ENCODE measurements at places on chromosomes 7 and 10.

- no peak for DNase-seq
Observed at GRCh38 chr10:35335133-35336083, 901 bp upstream of the CCNY start.

- peak; percentile 18 for DNase-seq
Observed at GRCh38 chr10:79449181-79450146, 4.0 kb upstream of the ZCCHC24 start.

DNA sequence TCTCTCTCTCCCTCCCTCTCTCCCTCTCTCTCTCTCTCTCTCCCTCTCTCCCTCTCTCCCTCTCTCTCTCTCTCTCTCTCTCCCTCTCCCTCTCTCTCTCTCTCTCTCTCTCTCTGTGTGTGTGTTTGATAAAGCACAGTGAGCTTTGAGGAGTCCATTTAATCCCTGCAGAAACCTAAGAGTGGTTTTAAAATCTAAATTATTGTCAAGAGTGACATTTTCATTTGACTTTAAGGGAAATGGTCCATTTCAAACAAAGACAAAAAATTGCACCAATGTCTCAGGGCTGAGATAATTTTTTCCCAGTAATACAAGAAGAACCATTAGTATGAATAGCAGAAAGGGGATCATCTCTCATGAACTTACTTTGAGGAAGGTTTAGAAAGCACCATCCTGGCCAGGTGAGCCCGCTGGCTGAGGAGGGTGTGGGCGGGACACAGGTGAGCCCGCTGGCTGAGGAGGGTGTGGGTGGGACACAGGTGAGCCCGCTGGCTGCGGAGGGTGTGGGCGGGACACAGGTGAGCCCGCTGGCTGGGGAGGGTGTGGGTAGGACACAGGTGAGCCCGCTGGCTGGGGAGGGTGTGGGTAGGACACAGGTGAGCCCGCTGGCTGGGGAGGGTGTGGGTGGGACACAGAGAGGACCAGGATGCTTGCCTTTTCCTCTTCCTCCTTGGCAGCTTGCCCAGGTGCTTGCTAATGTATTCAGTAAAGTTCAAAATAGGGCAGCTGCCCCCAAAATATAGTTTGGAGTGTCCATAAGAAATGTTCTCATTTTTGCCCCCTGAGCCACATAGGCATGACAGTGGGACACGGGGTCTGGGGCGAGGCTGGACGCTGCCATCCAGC lies 125.0 kb downstream of the DNAJB6 start:
- DNase-seq: peak; percentile 37

- DNase-seq: no peak
Observed at GRCh38 chr7:132397070-132397469, 179.2 kb downstream of the PLXNA4 start.

DNA sequence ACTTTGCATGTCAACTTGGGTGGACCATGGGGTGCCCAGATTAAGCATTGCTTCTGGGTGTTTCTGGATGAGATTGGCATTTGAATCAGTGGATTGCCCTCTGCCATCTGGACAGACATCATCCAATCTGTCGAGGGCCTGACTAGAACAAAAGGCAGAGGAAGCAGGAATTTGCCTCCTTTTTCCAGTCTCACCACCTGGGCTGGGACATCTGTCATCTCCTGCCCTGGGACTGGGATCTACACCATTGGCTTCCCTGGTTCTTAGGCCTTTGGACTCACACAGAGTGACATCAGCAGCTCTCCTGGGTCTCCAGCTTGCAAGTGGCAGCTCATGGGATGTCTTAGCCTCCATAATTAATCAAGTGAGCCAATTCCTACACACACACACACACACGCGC lies 10.3 kb downstream of the SLC13A4 start:
- DNase-seq: no peak

GRCh38 chr7:140304191-140304799 lies 94.0 kb downstream of the SLC37A3 start:
- DNase-seq: no peak

GRCh38 chr10:25565570-25565969 lies 368.5 kb upstream of the MYO3A start:
- no peak for DNase-seq

DNA sequence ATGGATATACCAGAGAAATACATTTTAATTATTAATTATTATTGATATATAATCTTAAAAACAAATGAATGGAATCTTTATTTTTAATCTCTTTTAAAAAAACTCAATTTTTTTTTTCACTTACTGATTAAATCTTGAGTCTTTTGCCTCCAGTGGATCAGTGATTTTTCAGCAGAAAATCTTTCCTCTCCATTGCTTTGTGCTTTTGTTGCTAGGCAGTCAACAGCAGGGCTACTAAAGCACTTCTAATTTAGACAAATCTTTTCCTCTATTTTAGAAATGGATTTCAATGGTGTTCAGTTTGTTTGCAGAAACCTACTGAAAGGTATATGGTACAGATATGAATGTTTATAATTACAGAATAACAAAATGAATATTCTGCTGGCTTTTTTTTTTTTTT lies 143.6 kb downstream of the ST7 start:
- DNase-seq: no peak

GRCh38 chr10:18293536-18294510 lies 153.6 kb downstream of the CACNB2 start:
- no peak for DNase-seq

DNA sequence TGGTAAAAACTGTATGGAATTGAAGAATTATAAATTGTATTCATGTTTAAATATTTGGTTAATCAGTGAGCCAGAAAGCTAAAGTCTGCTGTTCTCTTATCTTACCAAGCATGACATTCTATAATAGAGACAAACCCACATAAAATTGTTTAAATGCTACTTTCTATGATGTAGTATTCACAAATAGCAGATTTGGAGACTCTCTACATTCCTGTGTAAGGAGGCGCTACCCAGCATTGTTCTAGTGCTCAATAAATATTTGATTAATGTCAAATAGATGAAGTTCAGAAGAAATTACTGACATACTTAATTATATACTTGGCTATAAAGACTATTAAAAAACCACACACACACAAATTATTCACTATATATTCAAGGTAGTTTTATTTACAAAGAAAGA lies 49.8 kb downstream of the DOCK4 start:
- no peak for DNase-seq

DNA sequence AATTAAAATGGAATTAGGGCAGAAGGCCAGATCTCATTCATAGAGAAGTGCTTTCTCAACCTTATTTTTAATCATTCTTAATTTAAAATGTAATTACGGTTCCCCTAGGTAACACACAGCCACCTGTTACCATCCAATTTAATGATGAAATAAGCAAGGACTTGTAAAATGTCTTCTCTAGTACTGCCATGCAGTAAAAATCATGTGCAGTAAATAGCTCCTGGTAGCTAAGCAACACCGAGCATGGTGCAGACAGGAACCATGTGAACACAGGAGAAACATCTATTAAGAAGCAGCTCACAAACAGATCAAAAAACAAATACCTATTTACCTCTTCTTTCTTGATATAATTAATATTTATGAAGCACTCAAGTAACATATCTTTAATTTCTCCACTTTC lies 15.1 kb downstream of the NCAPG2 start:
- no peak for DNase-seq

GRCh38 chr10:103394180-103394579 lies 2.1 kb downstream of the ATP5MK start:
- DNase-seq: no peak

GRCh38 chr7:100882201-100882600 lies 7.3 kb downstream of the SRRT start:
- no peak for DNase-seq

- DNase-seq: no peak
Observed at GRCh38 chr10:86727470-86727869, 28.9 kb upstream of the BMPR1A start.

GRCh38 chr7:34320926-34321661 lies 336.9 kb upstream of the NPSR1 start:
- DNase-seq: peak; percentile 58

GRCh38 chr10:111598433-111599059 lies 521.7 kb downstream of the ADRA2A start:
- DNase-seq: peak; percentile 0

- no peak for DNase-seq
Observed at GRCh38 chr10:99917963-99918825, 91.6 kb downstream of the DNMBP start.

DNA sequence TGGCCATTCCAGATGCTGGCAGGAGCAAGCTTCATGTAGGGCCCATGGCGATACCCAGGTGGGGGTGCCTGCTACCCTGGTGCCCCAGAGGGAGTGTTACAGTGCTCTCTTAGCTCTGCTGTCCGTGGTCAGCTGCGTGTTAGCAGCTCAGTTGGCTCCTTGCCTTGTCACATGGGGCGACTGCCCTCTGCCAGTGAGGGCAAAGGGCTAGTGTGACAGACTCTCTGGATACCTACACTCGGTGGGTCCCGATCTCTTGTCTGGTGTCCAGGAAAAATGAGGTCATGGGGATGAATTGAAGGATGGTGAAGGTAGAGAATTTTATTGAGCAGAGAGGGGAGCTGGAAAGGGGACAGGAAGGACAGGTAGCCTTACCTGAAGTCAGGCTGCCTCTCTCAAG lies 152.2 kb downstream of the CYP26A1 start:
- no peak for DNase-seq

- DNase-seq: no peak
Observed at GRCh38 chr10:60271319-60272040, 118.2 kb downstream of the ANK3 start.

DNA sequence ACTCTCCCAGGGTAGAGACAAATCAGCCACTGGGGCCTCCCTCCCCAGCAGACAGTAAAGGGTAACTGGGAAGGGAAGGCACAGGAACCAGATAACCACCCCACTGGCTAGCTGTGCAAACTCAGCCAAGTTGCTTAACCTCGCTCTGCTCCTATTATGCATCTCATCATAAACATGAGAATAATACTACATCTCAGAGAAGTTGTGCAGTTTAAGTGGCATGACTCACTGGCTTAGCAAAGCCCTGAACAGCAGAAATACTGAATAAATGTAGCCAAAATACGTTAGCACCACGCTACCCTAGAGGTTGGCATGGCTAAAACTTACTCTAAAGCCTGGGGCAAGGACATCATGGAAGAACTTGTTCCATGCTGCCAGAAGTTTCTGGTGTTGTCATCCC lies 128.1 kb upstream of the ANK3 start:
- no peak for DNase-seq

- DNase-seq: no peak
Observed at GRCh38 chr7:112889268-112889667, 99.1 kb upstream of the TMEM168 start.

DNA sequence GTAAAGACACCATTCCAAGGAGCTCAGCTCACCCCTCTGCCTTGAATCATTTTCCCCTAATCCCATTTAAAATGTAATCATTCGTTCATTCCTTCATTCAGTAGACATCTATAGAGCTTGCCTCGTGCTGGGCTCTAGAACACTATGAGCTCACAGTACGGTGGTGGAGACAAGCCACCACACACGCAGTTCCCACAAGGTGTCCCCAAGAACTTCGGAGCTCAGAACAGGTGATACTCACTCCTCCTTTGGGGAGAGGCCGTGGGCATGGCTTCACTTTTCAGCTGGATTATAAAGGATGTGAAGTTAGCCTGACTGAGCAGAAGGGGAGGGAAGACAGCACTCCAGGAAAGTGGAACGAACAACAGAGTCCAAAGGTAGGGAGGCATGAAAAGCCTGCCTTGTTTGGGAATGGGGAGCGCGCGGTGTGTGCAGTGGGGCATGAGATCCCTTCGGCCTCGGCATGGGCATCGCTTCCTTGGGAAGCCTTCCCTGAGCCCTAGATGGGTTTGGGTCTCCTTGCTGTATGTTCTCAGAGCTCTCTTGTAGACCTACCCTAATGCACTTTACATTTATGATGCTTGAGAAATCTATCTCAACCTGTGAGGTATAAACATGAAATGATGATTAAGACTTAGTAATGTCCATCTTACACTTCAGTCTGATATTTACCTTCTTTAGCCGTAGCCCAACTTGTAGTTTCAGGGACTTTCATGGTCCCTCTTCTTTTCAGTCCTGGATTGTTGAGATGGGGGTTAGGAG lies 809 bp upstream of the OGA start:
- DNase-seq: no peak

- no peak for DNase-seq
Observed at GRCh38 chr10:113716109-113716910, 35.2 kb upstream of the PLEKHS1 start.

DNA sequence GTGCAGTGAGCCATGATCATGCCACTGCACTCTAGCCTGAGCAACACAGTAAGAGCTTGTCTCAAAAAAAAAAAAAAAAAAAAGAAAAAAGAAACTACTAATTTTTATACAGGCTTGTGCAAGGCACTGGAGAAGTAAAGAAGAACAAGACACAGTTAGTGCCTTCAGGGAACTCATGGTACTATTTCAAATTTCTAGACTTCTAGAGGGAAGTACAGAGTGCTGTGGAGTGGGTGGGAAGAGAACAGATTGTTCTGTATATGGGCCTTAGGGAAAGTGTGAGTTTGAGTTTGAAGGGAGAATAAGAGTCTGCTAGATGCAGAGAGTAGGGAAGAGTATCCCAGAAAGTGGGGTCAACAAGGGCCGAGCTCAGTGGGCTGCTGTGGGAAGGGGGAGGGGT lies 234.8 kb downstream of the PHTF2 start:
- DNase-seq: no peak

DNA sequence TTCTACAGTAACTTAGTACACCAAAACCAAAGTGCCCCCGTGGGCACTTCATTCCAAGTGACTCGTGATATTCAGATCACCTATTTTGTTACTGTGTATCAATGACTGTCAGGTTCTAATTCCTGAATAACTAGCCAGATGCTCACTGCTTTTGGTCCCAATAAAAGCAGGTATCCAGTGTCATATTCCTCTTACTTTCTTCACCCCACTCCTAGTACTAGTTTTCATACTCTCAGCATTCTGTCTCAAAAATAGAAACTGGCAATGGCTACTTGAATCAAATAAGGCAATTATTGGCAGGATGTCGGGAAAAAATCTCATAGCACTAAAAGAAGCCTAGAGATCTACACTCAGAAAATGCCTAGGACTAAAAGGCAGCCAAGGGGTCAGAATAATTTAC lies 84.6 kb downstream of the ZNF467 start:
- DNase-seq: no peak

DNA sequence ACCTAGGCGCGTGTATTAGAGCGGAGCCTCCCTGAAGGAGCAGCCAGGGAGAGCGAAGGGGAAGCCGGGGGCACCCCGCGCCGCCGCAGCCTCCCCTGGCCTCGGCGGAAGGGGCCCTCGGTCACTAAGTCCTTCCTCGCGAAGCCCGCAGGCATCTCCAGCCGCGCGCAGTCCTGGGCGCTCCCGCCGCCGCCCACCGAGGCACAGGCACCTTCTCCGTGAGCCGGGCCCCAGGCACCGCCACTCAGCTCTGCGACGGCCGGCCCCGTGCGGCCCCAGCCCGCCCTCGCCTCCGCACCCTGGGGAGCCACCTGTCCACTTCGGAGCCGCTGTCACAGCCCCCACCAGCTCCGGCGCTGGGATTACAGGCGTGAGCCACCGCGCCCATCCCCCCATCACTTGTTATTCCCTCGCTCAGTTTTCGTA lies 80.8 kb downstream of the ZNF467 start:
- no peak for DNase-seq

- DNase-seq: no peak
Observed at GRCh38 chr10:78597796-78598555, 470.8 kb upstream of the ZMIZ1 start.

GRCh38 chr7:45625067-45625466 lies 50.9 kb downstream of the ADCY1 start:
- no peak for DNase-seq

- DNase-seq: no peak
Observed at GRCh38 chr7:110417611-110418010, 673.3 kb upstream of the LRRN3 start.

- no peak for DNase-seq
Observed at GRCh38 chr7:44257618-44258422, 57.0 kb downstream of the YKT6 start.
